ENCODE measurements at places on chromosomes 3 and 15. TPM values are rescaled to one million over a fixed set of nuclear protein-coding genes. Genes with fewer than 3 reads are reported as not detected.

DNA sequence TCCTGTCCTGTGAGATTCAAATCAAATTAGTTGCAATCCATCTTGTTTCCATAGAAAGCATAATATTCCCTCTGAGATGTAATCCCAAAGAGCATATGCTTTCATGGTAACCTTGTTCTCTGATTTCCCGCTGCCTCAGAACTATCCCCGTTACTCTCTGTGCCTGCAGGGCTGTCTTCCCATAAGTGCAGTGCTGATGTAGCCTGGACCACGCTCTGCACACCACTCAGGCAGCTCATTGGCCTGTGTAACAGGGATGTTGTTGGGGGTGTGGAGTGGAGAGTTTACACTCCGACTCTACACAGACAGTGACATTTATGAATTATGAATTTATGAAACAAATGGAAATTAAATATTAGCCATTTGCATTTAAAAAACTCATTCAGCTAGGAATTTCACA is 33.6 kb upstream of the CNTN3 start:
- no peak for DNase-seq

DNA sequence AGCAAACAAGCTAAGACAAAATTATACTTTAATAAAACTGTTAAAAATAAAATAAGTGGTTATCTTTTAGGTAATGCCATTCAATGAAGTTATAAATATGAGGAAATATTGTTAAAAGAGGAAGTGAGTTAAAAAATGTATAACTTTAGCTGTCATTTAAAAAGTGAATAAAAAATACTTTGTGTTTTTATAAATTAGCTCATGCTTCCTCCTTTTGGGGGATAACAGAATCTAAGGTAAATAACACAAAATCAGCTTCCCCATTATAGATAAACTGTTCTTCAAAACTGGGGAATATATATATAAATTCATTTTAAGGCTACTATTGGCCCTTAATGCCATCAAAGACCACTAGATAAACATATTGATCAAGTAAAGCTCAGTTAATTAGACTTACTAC is 113.7 kb upstream of the AADACL2 start:
- DNase-seq: no peak

- no peak for DNase-seq
Observed at GRCh38 chr3:141403576-141403975, 35.3 kb downstream of the ZBTB38 start.

- no peak for DNase-seq
Observed at GRCh38 chr15:38597219-38597800, 32.7 kb upstream of the RASGRP1 start.

GLT8D1 gene
- 31.3 TPM for total RNA-seq

KLHDC8B gene
- 35.6 TPM for total RNA-seq

DNA sequence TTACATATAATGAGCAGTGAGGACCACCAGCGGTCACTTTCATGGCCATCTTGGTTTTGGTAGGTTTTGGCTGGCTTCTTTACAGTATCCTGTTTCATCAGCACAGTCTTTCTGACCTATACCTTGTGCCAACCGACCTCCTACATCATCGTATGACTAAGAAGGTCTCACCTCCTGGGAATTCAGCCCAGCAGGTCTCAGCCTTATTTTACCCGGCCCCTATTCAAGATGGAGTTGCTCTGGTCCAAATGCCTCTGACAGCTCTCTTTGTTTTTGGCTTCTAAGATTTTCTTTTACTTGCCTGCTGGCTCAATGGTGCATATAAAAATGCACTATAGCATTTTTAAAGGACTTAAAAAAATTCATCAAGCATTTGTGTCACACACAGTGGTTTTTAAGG is 3.2 kb upstream of the MME start:
- DNase-seq: no peak

RFX7 gene
- total RNA-seq: 5.6 TPM

TUSC7 gene
- not detected for total RNA-seq

GPR156 gene
- 0.29 TPM for total RNA-seq

MYH15 gene
- total RNA-seq: 0.42 TPM

GRCh38 chr15:62648954-62649353 is 393.6 kb upstream of the TPM1 start:
- no peak for DNase-seq

DNA sequence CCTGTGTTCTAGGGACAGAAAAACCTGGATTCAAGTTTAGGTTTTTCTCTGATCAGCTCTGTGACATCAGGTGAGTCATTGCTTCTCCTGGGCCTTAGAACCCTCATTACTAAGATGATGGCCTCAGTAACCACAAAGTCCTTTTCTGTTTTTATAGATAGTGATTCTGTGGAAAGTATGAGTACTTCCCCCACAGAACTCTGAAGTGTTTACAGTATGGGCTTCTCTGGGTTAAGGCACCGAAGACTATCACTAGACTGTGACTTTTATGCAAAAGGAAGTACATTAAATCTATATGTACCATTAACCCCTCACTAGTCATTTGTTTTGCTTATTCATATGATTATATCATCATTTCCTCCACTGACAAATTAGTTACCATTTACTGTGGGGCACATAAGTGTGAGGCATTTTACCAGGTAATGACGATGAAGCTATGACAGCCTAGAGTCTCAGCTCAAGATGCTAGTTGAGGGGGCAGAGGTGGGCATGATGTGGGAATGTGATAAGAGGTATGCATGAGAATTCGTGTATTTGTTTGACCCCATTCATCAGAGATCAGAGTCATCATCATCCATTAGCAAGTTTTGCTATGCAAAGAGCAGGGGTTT is 15.0 kb upstream of the RORA start:
- no peak for DNase-seq

GOLGA6L7 gene
- not detected for total RNA-seq

IL5RA gene
- total RNA-seq: 2.3 TPM

DNA sequence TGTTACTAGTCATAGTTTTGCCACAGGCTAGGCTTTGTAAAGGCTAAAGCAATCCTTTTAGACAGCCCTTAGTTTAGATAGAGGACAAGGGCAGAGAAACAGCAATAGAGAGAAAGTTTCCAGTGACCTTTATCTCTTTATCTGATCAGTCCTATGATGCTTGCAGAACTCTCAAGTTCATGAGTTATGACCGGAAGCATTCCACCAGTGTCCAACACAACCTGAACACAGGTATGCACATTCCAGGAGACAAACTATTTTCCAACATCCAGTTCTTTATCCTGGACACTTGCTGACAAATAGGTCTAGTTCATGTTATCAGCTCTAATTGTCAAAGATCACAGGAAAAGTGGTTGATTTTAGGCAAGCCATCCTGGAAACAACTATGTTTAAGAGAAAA is 422.2 kb downstream of the MAGI1 start:
- DNase-seq: no peak

GRCh38 chr15:68097029-68097428 is 42.9 kb downstream of the PIAS1 start:
- DNase-seq: no peak

GRCh38 chr3:46095307-46095706 is 68.0 kb upstream of the XCR1 start:
- no peak for DNase-seq

GRCh38 chr15:34904527-34904926 is 65.0 kb downstream of the AQR start:
- no peak for DNase-seq

DNA sequence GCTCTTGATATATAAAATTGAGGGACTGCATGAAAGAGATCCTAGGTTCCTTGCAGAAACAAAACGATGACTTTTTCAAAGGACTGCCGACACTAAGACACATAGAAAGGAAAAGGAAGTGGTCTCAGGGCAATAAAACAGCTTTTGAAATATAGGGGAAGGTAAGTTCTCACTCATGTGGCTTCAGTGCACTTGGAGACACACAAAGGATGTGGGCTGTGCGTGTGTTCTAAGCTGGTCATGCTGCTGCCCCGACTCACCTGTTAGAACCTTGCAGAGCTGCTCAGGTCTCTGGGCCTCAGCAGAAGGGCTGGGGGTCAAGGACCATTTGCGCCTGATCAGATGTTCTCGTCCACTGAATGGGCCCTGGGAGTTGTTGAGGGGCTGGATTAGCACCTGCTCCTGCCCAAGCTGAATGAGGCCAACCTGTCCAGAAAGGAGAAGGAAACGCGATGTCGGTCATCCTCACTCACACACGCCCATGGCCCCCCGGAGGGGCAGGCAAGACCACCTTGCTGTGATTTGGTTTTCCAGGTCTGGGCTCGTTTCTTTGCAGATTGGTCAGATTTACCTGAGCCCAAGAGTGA is 11.1 kb downstream of the ADAMTS17 start:
- no peak for DNase-seq

DNA sequence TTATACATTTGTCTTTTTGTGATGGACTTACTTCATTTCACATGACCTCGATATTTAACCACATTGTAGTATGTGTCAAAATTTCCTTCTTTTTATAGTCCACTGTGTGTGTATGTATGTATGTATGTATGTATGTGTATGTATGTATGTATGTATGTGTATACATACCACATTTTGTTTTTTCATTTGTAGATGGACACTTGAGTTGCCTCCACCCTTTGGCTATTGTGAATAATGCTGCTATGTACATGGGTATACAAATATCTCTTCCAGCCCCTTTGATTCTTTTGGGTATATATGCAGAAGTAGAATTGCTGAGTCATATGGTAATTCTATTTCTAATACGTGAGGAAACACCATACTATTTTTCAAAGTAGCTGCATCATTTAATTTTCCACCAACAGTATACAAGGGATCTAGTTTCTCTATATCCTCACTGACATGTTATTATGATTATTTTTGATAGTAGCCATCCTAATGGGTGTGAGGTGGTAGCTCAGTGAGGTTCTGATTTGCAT is 228.2 kb downstream of the OPA1 start:
- no peak for DNase-seq

GRCh38 chr3:123692041-123692440 is 107.2 kb upstream of the HACD2 start:
- no peak for DNase-seq

Data from left cardiac atrium (tissue), 4 donors.